Activated T-cell treated with anti-CD3 and anti-CD28 coated beads, Interleukin-2, amount 50 U/mL, for 4 hours (primary cell): ENCODE measurements at places on chromosomes 3 and 15.

DNA sequence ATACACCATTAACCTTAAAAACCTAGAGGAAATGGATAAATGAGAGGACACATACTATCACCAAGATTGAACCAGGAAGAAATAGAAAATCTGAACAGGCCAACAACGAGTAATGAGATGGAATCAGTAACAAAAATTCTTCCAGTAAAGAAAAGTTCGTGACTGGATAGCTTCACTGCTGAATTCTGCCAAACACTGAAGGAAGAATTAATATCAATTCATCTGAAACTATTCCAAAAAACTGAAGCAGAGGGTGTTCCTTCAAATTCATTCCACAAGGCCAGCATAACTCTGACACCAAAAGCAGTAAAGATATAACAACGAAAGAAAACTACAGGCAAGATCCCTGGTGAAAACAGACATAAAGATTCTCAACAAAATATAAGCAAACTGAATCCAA lies 195.8 kb upstream of the GPR149 start:
- DNase-seq: no peak

DNA sequence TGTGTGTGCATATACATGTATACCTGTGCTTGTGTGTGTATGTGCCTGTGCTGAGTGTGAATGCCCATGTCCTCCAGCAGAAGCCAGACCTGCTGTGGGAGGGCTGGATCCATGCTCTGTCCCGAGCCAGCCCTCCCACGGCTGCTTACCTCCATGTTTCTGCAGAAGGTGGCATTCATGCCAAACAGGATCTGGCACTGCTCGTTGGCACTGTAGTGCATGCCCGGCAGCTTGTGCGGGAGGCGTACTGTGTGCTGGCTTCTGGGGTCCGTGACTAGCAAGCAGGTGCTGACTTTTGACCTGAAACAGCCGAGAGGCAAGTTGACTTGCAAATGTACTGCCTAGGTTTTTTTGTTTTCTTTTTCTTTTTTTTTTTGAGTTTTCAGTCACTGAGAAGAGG lies 189.3 kb downstream of the ADAMTS17 start:
- no peak for DNase-seq

DNA sequence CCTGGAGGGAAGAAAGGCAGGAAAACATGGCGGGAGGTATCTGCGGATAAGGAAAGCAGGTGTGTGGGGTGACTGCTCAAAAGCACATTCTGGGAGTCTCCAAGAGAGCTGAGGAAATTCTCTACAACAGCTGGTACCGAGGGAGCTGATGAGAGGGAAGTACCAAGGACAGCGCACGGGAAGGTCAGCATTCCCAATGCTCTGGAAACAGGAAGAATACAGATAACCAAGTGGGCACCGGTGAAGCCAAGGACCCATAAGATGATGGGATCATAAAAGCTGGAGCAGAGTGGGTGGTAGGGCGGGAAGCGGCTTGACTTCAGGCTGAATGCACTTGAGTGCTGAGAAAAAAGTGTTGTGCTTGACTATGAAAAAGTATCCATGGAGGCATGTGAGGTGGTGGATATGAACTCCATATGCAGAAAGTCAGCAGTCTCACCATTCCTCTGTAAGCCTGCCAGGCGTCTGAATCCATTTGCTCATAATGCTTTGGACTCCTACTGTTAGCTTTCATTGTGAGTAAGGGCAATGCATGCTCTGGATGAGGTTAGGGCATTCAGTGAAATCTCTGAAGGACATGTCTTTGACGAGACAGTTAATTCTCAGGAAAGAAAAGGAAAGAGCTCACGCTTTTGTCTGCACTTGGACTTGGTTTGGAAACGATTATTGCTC lies 215.5 kb downstream of the NR1D2 start:
- no peak for DNase-seq

DNA sequence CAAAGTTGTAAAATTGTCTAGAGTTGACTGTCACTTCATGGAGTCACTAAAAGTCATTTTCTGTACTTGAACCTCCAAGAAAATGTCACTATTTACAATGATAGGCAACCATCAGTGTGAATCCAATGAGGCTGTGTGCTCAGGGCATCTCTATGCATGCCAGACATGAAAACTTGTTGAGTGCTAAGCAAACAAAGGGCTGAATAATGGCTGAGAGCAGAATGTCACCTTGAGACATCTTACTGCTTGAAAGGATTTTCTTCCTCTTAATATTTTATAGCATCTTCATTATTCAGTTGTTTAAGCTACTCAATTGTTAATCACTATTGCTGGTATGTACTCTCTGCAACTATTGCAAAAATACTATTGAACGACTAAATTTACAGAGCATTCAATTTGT lies 184.7 kb downstream of the PLCH1 start:
- no peak for DNase-seq

- no peak for DNase-seq
Observed at GRCh38 chr3:40663280-40663679, 138.5 kb downstream of the ZNF621 start.

DNA sequence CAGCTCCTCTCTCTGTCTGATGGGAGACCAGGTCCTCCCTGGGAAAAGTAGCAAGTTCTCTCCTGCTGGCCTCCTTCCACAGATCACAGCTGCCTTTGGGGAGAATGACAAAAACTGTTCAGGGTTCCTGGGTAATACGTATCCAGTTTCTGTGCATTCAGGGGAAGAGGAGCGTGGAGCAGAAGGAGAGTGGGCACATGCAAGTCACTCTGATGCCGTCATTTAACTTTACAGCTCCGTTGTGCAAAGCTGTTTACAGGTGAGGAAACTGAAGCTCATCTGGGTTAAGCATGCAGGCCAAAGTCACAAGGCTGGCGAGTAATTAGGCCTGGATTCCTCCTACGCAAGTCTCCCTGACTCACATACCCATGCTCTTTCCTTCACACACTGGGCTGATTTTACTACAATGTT lies 7.5 kb upstream of the TM4SF1 start:
- DNase-seq: no peak

- DNase-seq: no peak
Observed at GRCh38 chr3:74621581-74621980, 7.1 kb upstream of the CNTN3 start.

- DNase-seq: no peak
Observed at GRCh38 chr3:52830535-52831258, at the start of gene ITIH4. ITIH4 (minus strand) TSS chr3:52830672; CDS start chr3:52830642, 30 bp downstream.

- DNase-seq: no peak
Observed at GRCh38 chr3:179542375-179542774, 20.4 kb upstream of the ACTL6A start.

DNA sequence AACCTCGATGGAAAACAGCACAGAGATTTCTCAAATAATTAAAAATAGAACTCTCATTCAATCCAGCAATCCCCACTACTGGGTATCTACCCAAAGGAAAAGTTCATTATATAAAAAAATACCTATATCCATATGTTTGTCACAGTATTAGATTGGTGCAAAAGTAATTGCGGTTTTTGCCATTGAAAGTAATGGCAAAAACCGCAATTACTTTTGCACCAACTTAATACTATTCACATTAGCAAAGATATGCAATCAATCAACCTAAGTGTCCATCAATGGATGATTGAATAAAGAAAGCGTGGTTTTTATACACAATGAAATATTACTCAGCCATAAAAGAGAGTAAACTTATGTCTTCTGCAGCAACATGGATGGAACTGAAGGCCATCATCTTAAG lies 12.2 kb upstream of the CCDC54 start:
- no peak for DNase-seq

DNA sequence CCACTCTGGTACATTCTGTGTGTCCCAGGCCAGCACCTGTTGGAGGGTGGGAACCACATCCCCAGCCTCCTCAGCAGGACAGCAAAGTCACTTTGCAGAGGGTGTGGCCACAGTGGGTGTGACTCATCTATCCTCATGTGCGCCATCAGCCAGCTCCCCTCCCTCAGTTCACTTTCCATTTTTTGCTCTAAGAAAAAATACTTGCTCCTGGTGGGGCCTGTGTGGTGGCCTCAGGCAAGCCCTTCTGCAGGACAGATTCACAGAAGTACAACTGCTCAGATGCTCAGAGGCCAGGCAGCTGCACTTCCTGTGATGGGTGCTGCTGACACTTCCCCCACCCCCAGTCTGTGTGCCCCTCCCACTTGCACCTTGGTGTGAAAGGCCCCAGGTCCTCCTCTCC lies 78.3 kb upstream of the ALDH1L1 start:
- no peak for DNase-seq

DNA sequence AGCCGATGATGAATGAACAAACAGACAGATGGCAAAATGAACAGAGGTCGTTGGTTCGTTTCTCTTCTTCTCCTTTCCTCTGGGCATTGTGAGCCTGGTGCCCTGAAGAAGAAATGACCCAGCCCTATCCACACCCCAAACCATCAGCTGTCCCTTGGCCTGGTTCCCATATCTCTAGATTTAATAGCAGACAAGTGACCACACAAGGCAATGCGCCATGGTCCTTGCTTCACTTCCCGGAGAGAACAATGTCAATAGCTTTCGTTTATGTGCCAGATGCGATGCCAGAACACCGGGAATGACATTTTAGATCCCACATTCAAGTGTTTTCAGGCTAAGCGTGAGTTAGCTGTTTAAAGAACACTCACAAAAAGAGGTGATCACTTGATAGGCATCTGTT lies 17.7 kb downstream of the POC1A start:
- DNase-seq: no peak

DNA sequence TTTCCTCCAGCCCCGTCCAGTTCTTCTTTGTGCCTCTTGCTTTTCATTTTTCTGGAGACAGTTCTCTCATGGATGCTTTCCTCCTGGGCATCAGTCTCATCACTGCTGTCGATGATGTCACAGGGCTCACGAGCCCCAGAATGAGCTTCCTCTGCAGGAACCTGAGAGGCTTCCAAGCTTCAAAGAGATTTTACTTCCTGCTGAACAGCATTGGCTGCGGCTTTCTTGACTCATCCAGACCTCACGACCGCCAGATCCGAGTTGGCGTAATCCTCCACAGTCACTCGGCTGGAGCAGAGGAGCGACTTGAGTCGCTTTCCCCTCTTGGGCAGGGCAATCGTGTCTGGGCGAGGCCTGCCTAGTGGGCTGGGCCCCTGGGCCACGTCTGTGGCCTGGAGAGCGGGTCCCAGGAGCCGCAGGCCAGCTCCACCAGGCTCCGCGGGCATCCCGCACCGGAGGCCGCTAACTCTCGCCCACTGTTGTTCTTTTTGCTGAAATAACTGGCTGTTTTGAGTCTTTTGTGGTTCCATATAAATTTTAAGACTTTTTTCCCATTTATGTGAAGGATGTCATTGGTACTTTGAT lies 20.8 kb upstream of the FAN1 start:
- peak; percentile 17 for DNase-seq

DNA sequence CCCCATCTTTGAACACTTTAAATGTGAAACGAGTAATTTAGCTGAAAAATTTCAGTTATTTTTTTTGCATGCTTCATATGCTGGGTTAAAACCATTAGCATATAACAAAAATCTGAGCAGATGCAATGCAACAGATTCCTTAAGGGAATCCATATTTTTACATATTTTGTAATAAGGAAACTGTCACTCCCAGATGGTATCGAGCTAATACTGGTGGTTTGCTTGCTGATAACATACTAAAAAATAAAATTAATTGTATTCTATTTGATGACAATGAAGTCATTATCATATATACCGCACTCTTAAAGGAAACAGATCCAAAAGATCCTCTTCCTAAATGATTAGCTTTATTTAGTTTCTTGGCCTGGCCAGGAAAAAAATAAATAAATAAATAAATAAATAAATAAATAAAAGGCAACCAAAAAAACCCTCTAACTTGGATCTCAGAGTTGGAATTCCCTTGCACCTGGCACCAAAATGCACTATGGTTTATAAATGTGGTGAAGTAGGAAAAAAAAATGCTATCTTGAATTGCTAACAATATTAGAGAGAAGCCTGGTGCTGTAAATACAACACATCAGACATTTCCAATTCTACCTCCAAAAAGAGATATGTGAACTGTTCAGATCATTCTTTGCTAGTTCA lies 503.2 kb upstream of the ARRDC4 start:
- no peak for DNase-seq

- DNase-seq: no peak
Observed at GRCh38 chr15:76084256-76084655, 24.5 kb downstream of the TMEM266 start.

GRCh38 chr3:77038930-77039605 lies 831 bp upstream of the ROBO2 start:
- DNase-seq: no peak

- DNase-seq: no peak
Observed at GRCh38 chr3:71258116-71258515, 325.4 kb downstream of the FOXP1 start.

DNA sequence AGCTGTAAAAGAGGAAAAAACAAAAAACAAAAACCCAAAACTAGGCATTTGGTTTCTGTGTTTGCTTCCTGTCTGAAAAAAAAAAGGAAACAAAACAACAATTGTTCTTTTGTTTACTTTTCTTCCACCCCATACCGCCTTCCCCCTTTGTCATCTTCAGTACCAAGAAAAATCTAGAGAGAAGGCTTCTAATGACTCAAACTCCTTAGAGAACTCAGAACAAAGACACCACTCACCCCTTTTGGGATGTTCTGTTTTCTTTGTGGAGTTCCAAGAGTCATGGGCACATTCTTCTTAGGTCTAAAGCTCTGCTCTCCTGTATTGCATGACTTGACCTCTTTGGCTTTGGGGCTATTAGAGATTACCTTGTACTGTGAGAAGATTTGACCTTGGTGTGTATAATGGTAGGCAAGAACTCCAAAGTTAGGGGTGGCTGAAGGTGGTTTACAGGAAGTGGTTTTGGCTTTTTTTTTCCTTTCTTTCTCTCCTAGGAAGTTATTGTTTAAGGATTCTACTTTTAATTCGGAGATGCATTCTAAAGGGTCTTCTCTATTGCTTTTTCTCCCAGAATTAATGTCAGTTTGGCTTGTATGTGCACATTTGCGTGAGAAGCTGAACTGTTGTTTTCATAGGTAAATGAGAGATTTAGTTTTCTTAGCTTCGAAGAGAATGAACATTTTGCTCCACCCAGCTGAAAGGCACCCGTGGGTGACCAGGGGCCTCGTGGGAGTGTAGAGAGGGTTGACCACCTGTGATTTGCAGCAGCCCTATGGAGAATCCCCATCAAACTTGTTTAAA lies 39.5 kb upstream of the ZBTB20 start:
- no peak for DNase-seq

DNA sequence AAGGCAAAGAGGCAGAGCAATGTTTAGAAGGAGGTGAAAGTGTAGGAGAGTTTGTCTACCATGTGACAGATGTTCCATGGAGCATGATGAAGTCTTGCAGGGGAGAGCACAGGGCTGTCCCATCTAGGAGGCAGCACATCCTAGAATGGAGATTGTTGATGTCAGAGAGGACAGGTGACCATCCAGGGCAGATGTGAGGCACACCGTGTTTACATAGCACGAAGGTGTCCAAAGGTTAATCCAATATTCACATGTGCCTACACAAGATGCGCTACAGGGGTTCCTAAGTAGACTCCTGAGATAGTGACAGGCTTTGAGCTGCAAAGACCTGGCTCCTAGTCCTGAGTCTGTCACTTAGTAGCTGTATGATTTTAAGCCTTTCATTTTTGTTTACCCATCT lies 219.3 kb upstream of the SLCO3A1 start:
- DNase-seq: no peak

- DNase-seq: no peak
Observed at GRCh38 chr15:39279311-39279710, 301.6 kb upstream of the THBS1 start.

GRCh38 chr15:71379893-71380292 lies 264.6 kb downstream of the THSD4 start:
- no peak for DNase-seq

- DNase-seq: no peak
Observed at GRCh38 chr3:197362081-197362480, 63.7 kb upstream of the DLG1 start.
